ENCODE measurements at places on chromosomes 13 and 19.

DNA sequence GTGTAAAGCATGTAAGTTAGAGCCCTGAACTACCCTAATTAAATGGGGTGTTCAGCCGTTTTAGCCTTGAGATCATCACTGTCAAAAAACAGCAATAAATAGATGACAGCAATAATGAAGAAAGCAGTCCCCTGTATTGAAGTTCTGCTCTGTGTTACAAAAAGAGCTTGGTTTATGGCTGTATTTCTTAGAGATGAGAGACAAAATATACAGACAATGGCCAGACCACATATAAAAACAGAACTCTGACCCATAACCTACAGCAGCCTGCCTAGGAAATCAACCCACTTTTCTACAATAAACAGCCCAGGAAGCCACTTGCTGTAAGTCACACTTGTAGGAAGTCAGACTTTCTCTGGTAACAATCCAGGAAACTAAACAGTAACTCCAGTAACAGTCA lies 10.8 kb downstream of the IGFL3 start:
- H3K27me3 ChIP-seq: peaks cover 50% of the 10 kb centered on the region
- H3K36me3 ChIP-seq: no peaks in the 10 kb centered on the region
- DNase-seq: no peak
- no peak overlapping the region for H3K27ac ChIP-seq

DNA sequence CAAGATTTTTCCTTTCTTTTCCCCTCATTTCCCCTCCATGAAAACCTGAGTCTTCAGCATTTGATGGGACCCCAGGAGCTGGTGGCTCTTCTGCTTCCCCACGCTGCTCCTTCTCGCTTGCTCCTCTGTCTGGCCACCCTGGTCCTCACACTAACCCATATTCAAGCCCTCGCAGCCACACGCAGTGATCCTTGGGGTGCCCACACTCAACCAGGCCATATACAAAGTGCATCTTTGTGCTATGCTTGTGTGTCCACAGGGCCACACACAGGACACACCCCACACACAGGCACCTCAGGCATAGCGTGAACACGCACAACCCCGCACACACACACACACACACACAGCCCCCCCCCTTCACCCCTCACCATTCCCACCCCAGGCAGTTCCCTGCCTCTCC lies 132.1 kb downstream of the URI1 start:
- no peak overlapping the region for H3K4me3 ChIP-seq
- no peaks in the 10 kb centered on the region for H3K36me3 ChIP-seq
- no peak for DNase-seq
- no peaks in the 10 kb centered on the region for H3K4me1 ChIP-seq
- no peak overlapping the region for H3K27ac ChIP-seq

GRCh38 chr13:92355213-92355612 lies 871.4 kb upstream of the GPC6 start:
- H3K27me3 ChIP-seq: no peaks in the 10 kb centered on the region
- H3K27ac ChIP-seq: no peak overlapping the region
- H3K4me3 ChIP-seq: no peak overlapping the region
- H3K36me3 ChIP-seq: no peaks in the 10 kb centered on the region
- H3K4me1 ChIP-seq: no peaks in the 10 kb centered on the region

DNA sequence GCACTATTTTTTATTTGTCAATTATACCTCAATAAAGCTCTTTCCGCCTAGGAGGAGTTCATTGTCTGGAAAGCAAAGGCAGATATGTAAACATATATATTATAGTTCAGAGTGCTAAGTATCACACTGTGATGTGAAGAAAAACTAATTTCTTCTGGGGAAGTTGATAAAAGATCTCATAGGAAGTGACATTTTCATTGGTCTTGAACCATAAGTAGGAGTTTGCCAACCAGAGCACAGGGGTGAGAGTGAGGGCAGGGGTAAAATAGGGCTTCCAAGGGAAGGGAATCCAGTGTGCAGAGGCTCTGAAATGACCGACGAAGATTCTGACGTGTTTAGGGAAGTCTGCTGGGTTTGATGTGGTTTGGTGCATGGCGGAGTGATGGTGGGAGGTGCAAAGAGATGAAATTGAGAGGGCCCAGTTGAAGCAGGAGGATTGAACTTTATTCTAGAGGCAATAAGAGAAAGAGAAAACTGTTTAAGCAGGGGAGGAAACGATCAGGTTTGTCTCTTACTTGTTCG lies 780 bp upstream of the GTF2F2 start:
- no peak overlapping the region for H3K27ac ChIP-seq
- H3K4me3 ChIP-seq: no peak overlapping the region
- no peaks in the 10 kb centered on the region for H3K27me3 ChIP-seq
- no peaks in the 10 kb centered on the region for H3K36me3 ChIP-seq
- peaks cover 5% of the 10 kb centered on the region for H3K4me1 ChIP-seq

- no peak for DNase-seq
- no peaks in the 10 kb centered on the region for H3K4me1 ChIP-seq
- H3K27ac ChIP-seq: no peak overlapping the region
- H3K27me3 ChIP-seq: no peaks in the 10 kb centered on the region
Measured at GRCh38 chr13:35693134-35693784, 216.8 kb upstream of the MAB21L1 start.

All from activated CD4-positive, alpha-beta T cell treated with anti-CD3 and anti-CD28 coated beads for 36 hours (primary cell).